ENCODE measurements at places on chromosomes 11 and 22.
A peak's percentile ranks its signal among the peaks of the same experiment; 100 is the strongest.

DNA sequence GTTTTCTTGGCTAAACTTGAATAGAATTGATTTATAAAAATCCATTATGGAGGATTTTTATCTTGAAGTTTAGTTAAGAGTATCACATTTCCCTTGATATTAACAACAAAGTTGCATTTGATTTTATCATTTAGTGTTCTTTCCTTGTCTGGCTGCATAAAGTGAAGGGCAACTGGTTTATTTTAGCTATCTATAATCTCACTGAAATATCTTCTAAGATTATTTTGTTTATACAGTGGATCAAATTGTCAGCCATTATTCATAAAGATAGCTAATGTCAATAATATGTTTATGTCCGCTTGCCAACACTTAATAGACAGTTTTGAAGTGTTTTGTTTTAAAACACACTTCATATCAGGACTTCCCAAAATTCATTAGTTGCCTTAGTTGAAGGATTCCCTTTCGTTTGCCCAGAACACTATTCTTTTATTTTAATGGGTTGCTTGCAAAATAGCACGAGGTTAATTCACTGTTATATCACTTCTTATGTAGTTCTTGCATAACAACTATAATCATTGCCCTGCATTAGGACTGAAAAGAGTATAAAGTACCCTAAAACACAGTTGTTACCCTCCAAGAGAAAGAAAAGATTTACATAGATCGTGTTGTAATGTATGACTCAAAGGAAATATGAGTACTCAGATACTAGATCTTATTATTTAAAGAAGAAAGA, 73.0 kb downstream of the MSANTD4 start:
- no peak for DNase-seq

- no peak for DNase-seq
Observed at GRCh38 chr11:37406651-37407050, 808.6 kb upstream of the RAG2 start.

DNA sequence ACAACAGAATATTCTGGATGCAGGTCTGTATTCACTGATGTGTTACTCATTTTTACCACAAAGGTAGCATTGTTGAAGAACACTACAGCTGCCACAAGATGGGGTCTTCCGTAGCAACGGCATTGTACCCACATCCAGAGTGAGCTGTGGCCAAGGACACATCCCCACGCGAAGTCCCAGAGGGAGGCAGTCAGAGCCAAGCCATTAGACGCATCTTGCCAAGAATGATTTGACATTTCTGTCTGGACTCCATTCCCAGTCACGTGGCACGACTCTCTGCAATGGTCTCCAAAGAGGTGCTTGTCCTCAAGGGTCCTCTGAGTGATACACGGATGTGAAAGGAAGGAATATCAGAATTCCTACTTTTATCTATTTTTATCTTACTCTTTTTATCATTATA, 15.5 kb downstream of the OPCML start:
- DNase-seq: no peak

- DNase-seq: peak; percentile 18
Observed at GRCh38 chr11:70517988-70518907, 119.9 kb downstream of the CTTN start.

DNA sequence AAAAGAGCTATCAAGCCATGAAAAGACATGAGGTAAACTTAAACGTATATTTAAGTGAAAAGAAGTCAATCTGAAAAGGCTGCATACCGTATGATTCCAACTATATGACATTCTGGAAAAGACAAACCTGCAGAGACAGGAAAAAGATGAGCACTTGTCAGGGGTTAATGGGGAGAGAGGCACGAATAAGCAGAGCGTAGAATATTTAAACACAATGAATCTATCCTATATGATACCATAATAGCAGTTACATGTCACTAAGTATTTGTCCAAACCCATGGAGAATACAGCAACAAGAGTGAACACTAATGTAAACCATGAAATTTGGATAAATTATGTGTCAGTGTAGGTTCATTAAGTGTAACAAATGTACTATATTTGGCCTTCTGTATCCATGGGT, 560.3 kb upstream of the ANO3 start:
- no peak for DNase-seq

GRCh38 chr11:133563505-133564025, 31.3 kb upstream of the OPCML start:
- DNase-seq: no peak

- DNase-seq: no peak
Observed at GRCh38 chr11:12846786-12847615, 162.1 kb upstream of the RASSF10 start.

DNA sequence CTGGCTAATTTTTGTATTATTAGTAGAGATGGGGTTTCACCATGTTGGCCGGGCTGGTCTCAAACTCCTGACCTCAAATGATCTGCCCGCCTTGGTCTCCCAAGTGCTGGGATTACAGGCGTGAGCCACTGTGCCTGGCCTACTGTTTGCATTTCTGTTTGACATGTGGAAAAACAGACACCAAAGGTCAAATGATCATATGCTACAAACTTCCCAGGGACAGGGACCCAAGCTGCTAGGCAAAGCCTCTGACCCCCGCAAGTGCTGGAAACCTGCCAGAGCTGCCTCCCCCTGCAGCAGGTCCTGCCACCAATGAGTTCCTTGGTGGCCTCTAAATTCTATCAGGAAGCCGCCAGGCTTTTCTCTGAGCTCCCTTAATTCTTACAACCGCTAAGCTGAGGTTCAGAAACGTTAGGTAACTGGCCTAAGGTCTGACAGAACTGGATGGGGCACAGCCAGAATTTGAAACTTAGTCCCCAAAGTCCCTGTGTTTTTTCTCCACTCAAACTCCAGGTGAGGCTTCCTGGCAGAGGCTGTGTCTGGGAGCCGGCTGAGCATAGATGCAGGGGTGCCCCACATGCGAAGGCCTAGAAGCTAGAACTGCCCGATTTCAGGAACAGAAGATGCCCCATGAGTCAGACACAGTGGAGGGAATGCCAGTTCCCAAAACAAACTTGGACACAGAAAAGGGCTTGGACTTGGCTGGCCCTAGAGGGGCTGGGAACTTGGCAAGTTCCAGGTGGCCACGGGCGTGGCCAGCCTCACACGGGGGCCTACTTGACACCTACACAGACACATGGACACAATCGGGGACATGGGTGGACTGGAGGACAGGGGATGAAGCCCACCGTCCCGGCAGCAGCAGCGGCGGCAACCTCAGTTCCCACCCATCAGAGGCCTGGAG, 7.4 kb downstream of the CSNK1E start:
- DNase-seq: peak; percentile 65

DNA sequence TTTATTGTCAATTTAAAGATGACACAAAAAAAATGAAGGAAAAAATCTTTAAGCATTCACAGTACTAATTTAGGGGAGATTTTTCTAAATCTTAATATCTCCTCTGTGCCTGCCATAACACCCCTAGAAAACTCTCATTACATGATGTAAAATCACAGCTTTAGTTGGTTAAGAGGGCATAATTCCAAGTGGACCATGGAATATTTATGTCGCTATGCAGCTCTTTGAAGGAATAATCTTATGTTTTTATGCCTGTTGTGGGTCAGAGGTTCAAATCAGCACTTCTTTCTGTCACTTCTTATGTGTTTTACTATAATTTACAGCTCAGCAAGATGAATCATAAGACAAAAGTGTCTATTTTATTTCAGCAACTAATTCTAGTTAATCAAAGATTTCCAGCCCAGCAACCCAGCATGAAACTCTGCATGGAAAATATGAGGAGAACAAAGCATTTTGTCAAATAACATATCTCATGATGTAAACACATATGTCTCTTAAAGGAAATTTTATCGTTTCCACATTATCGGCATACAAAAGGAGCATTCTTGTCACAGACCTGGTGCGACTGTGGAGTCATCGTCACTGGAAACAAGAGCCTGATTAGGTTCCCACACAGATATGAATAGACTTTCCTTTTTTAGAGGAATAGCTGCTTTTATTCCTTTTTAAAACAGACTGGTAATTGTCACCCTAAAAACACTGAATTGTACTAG, 274.8 kb downstream of the SOX6 start:
- no peak for DNase-seq

GRCh38 chr11:117715801-117716200, 81.2 kb downstream of the DSCAML1 start:
- no peak for DNase-seq

DNA sequence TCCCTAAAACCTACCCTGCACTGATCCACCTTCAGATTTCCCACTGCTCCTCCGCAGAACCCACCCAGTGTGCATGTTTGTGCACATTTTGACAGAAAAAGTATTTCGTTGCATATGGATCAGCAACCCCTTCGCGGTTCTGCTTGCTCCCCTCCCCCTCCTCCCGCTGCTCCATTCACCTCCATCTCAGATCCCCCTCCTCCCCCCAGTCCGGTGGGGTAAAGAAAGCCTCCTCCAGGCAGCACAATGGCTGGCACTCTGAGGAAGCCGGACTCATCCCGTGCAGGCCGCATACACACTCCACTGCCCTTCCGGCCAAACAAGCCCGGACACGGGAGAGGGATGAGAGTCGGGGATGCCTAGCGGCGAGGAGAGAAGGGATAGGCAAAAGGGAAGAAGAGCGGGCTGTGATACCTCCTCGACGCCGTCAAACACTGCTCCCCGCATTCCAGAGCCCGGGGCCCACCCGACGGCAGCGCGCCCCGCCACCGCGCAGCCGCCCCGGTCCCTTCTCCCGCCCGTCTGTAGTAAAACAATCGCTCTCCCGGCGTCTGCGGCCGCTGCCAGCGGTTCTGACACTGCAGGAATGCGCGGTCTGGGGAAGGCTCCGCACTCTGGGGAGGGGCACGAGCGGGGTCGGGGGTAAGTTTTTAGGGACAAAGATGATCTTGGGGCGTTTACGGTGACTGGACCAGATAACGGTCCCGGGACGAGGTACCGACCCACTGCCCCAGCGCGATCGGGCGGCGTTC, 915 bp downstream of the FEZ1 start:
- peak; percentile 52 for DNase-seq

DNA sequence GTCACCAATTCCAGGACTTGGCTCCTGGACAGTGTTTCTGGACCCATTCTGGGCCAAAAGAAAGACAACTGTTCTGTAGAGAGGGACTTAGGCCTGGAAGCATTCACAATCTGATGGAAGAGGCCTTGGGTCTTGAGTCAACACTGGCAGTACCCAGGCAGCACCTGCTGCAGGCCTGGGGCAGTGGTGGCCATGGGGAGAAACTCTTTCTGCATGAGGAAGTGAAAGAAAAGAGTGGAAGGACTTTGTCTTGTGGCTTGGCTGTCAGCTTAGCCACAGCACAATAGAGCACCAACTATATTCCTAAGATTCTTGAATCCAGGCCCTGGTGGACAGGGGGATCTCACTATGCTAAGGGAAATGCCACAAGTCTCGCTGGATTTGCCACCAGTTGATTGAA, 70.6 kb downstream of the CTSC start:
- DNase-seq: no peak

DNA sequence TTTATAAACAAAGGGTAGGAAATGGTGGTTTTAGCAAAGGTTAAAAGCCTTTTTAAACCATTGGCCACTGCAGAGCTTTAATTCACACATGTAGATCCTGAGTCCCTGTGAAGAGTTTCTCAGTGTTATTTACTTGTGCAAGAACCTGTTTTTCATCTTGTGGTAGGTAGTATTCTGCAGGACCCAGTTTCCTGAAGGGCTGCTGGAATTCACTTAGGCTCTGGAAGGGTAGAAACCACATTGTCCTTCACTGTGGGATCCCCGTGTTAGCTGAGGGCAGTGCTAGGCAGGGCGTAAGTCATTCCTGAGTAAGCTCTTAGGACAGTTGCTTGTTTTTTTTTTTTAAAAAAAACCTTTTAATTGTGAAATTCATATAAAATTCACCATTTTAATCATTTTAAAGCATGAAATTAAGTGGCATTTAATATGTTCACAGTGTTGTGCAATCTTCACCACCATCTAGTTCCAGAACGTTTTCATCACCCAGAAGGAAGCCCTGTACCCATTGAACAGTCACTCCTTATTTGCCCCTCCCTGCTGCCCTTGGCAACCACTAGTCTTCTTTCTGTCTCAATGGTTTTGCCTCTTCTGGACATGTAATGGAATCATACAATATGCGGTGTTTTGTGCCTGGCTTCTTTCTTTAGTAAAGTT, 77.7 kb downstream of the C22orf31 start:
- DNase-seq: peak; percentile 40

GRCh38 chr11:28228196-28228895, 120.2 kb downstream of the METTL15 start:
- peak; percentile 62 for DNase-seq

- DNase-seq: no peak
Observed at GRCh38 chr11:67174311-67174710, 55.2 kb downstream of the KDM2A start.

- DNase-seq: peak; percentile 8
Observed at GRCh38 chr11:368414-369335, 624 bp upstream of the B4GALNT4 start.

GRCh38 chr22:18954990-18955571, 19.0 kb upstream of the PRODH start:
- no peak for DNase-seq

GRCh38 chr11:2709429-2709828, 9.6 kb upstream of the KCNQ1OT1 start:
- peak; percentile 87 for DNase-seq

- DNase-seq: no peak
Observed at GRCh38 chr11:99952816-99953215, 734.3 kb upstream of the ARHGAP42 start.

DNA sequence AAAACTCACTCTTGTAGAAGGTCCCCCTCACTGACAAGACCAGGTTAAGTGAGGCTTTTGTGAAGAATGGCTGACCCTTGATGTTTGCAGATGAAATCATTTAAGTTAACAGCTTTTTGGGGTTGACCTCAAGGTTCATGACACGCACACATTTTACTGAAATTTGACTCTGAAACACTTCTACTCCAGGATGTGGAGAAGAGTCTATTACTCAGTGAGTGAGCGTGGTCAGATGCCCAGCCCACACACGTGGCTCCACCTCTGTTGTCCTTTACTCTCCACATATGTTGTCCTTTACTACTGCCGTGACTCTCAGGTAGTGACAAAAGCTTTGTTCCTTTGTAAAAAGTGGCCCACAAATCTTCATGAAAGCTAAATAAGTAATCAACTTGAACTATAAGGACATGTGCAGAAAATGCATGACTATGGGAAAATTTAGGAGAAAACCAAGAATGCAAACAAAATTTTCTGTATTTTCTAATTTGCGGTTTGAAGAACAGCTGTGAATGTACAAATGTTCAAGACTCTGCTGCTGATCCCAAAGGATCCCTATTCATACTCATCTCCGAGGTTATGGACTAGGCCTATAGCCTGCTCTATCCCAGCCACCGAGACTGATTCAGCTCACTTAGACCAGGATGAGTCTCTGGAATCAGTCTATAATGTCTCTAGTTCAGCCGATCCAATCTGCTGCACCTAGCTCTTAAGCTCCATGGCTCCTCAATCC, 22.4 kb downstream of the XRRA1 start:
- no peak for DNase-seq

GRCh38 chr11:38593649-38594048, 1995.6 kb upstream of the RAG2 start:
- DNase-seq: no peak

DNA sequence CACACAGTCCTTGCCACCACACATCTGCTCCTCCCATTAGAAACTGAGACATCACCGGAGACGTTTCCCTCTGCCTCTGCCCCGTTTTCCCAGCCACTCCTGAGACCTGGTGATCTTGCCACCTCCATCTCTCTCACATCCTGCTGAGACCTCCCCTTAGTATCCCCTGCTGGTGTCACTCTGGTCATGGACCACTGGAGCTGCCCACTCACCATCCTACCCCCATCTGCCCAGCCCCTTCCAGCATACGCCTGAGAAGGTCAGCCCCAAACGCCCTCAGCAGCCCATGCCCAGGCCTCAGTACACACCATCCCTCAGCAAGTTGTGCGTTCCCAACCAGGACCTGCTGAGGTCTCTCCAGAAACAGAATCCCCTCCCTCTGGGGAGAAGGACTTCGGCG, 64.3 kb downstream of the SHANK2 start:
- no peak for DNase-seq

Data from fibroblast of the aortic adventitia (primary cell).